ENCODE measurements at places on chromosomes 3 and 15.

DNA sequence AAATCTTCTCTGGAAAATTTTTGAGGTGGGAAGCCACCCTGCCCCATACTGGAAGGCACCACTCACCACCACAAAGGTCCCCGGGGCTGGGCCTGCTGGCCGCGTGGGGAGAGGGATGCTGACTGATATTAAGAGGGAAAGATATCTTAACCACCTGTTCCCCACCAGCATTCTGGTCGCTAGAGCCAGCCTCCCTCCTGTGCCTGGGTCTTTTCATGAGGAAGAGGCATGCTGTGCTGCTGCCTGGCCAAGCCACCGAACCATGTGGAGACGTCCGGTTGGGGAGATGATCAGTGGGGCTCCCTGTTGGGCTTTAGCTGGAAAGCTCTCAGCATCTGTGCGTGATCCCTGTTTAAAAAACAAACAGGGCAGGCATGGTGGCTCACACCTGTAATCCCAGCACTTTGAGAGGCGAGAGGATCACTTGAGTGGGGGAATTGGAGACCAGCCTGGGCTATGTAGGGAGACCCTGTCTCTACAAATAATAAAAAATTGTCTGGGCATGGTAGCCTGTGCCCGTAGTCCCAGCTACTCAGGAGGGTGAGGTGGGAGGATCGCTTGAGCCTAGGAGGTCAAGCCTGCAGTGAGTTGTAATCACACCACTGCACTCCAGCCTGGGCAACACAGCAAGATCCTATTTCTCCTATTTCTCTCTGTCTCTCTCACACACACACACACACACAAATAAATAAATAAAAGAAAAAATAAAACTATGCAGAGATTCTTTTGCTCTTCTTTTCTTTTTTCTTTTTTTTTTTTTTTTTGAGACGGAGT, 1.0 kb downstream of the KLHL18 start:
- no peak for DNase-seq

DNA sequence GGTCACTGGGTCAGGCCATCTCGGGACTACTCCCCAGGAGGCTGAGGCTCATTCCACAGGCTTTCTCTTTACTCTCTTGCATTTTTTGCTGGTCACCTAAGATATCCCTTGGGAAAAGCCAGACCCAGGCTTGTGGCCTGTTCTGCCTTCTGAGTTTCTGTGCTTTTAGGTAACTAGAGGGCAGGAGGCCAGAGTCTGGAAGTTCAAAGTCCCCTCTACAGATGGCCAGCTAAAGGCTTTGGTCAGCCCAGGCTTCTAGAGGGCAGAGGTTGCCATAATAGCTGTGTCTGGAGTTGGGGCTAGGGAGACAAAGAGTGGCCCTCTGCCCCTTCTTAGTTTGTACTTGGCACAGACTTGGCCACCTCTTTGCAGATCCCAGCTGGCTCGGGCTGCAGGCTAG, 8.4 kb upstream of the PARP6 start:
- DNase-seq, result no peak

- no peak for DNase-seq
Observed at GRCh38 chr3:76310089-76310488, 524.7 kb upstream of the ZNF717 start.

DNA sequence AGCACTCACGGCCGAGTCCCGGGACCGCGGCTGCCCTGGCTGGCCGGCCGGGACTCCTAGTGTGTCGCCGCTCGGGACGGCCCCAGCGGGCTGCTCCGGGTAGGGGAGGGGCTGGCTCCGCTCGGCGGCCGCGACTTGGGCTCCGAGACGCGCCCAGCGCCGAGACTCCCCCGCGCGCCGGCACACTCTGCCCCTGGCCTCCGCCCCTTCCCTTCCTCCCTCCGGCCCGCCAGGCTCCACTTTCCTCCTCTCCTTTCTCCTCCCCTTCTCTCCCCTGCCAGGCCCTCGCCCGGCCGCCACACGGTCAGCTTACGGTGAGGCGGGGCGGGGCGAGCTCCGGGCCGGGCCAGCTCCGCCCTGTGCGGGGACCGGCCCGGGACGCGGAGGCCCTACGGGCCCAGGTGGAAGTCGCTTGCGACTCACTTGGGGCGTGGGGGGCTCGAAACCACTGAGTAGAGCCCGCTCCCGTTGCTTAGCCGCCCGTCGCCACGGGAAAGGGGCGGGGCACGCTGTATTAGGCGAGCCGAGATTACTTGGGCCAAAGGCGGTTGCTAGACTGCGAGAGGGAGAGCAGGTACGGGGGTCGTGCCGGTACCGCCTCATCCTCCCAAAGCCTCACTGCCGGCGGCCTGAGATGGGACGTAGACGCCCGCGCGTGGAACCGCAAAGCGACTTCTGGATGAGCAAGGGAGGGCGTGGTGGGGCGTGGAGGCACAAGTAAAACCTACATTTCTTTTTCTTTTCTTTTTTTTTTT, at the start of gene ITGB5:
Gene ITGB5, minus strand, starts transcription at position 189 of the 755 bp plus-strand sequence. CDS start 365 bp downstream, outside the sequence.
- peak; percentile 36 for DNase-seq

GRCh38 chr3:35921718-35922117, 282.4 kb downstream of the ARPP21 start:
- DNase-seq, result no peak

GRCh38 chr3:131360191-131360755, 21.3 kb upstream of the NUDT16 start:
- no peak for DNase-seq

GRCh38 chr3:9884555-9885165, 4.6 kb upstream of the CIDEC start:
- peak; percentile 71 for DNase-seq

- DNase-seq, result peak; percentile 40
Observed at GRCh38 chr3:9349321-9350117, 13.3 kb upstream of the THUMPD3 start.

- DNase-seq, result no peak
Observed at GRCh38 chr3:52289747-52290595, 2.3 kb downstream of the GLYCTK start.

DNA sequence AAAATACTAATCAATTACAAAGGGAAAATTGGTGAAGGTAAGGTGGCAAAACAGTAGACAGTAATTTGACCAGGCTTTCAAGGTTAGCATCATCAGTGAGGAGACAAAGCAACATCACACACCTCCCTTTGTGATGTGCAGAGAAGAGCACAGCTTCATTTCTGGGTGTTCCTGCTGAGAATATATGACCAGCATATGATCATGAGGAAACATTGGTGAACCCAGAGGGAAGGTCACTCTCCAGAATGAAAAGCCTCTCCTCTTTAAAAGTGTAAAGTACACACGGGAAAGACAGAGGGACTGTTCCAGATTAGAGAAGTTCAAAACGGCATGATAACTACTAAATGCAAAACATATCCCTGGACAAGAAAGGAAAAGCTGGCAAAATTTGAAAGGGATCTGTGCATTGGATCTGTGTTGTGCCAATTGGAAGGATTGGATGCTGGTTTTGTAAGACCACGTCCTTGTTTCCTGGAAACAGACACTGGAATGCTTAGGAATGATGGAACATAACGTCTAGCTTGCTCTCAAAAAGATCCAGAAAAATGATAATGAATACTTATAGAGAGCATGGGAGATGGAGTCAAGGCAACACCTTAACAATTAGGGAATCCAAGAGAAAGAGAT, 80.6 kb upstream of the MITF start:
- DNase-seq, result no peak

- no peak for DNase-seq
Observed at GRCh38 chr3:194270627-194271459, 80.3 kb downstream of the CPN2 start.

DNA sequence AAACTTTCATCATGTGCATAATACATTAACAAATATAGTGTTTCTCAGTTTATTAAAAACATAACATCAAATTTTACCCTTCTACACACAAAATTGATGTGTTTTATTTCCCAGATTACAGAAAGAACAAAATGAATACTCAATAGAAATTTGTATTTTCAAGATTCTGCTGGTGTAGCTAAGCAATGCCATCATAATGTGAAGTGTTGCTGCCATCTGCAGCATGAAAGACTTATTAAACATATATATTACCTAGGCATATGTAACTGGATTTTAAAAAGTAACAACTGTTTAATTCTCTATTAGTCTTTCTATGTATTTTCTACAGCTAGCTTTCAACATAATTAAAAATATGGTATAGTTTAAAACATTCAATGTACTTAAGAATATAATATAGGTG, 27.5 kb downstream of the PLSCR5 start:
- no peak for DNase-seq

DNA sequence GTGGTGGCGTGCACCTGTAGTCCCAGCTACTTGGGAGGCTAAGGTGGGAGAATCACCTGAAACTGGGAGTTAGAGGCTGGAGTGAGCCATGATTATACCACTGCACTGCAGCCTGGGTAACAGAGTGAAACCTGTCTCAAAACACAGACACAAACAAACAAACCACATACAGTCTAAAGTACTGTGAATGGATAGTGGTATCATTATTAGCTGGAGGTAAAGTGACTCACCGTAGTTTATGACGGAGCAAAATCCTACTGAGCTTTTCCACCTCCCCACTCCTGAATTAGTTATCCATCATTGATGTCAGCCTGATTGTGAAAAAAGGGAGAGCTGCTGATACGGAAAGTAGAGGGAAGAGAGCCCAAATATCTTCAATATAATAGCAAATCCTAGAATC, 3.2 kb upstream of the CNOT10 start:
- DNase-seq, result no peak

DNA sequence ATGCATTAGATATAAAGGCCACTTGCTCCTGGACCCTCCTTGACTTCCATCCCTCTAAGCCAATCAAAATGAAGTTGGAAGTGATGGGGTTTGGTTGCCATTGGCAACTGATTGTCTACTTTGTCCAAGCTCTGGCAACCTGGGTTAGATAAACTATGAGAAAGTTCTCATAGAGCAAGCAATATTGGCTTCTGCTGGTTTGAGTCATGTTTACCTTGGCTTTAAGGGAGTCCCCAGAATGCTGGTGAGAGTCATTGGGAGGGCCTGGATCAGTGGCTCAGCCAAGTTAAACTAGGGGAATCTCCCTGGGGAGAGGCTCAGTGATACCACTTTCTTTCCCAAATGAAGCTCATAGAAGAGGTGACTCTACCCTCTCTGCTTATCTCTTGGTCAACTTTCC, 176.3 kb upstream of the ROPN1 start:
- no peak for DNase-seq

GRCh38 chr15:87498560-87498959, 758.0 kb downstream of the NTRK3 start:
- DNase-seq, result peak; percentile 23

DNA sequence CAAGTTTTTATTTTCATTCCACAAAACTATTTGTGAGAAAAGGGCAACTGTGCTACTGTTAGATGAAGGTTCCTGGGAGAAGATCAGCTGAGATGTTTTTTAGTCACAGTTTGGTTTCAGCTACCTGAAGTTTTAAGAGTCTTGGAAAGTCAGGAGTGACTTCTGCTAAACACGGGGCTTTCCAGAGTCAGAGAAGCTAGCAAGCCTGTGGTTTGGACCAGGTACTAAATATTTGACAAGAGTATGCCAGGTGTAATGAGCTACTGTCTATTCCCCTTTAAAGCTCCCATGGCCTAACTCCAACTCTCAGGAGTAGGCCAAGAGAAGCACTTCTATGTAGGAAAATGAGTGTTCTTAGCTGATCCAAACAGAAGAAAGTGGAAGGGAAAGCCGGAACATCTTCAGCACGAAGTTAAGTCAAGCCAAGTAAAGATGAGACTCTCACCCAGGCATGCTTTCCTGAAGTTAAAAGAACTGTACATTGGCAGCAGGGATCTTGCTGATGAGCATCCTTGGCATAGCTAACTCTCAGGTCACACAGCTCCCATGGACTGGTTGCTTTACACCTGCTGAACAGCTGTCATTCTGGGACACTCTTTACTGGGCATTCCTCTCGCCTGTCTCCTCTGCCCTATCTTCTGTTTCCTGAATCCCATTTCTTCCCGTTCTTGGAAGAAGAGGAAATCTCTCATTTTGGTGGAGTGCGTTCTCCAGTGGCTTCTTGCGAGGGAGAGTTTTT, 22.5 kb downstream of the TM4SF18 start:
- DNase-seq, result no peak

- no peak for DNase-seq
Observed at GRCh38 chr3:127207727-127208482, 15.0 kb downstream of the PRR23E start.
